ENCODE measurements at places on chromosomes 7 and 10. TPM values are rescaled to one million over a fixed set of nuclear protein-coding genes. Genes with fewer than 3 reads are reported as not detected.
A peak's percentile ranks its signal among the peaks of the same experiment; 100 is the strongest.

GRCh38 chr10:55224007-55224781 is 423.2 kb upstream of the PCDH15 start:
- H3K27me3 ChIP-seq = no peaks in the 10 kb centered on the region
- no peak overlapping the region for H3K27ac ChIP-seq
- no peak overlapping the region for H3K4me3 ChIP-seq
- no peak for DNase-seq
- peaks cover 2% of the 10 kb centered on the region for H3K4me1 ChIP-seq

DNA sequence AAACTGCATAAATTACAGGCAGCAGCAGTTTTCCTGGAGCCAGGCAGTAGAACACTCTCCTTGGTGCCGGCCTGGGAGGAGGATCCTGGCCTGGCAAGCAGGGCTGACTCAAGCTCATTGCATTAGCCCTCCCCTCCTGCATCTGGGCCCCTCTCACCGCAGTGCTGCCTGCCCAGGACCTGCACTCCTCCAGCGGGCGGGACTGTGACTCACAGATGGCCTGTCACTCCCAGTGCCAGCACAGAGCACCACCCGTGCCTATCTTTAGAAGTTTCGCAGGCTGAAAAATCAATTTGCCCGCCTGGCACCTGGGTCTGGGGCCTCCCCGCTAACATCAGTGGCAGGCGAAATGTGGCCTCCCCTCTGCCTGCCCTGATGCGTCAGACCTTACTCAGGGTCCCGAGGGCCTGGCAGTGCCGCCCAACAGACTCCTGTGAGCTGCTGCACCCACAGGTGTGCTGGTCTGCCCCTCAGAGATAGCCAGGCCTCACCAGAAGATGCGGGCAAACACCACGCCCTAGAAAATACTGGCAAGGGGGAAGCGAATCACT is 123.8 kb downstream of the KCNMA1 start:
- no peaks in the 10 kb centered on the region for H3K36me3 ChIP-seq
- H3K27me3 ChIP-seq = peaks cover 19% of the 10 kb centered on the region
- H3K4me3 ChIP-seq = no peak overlapping the region

DNA sequence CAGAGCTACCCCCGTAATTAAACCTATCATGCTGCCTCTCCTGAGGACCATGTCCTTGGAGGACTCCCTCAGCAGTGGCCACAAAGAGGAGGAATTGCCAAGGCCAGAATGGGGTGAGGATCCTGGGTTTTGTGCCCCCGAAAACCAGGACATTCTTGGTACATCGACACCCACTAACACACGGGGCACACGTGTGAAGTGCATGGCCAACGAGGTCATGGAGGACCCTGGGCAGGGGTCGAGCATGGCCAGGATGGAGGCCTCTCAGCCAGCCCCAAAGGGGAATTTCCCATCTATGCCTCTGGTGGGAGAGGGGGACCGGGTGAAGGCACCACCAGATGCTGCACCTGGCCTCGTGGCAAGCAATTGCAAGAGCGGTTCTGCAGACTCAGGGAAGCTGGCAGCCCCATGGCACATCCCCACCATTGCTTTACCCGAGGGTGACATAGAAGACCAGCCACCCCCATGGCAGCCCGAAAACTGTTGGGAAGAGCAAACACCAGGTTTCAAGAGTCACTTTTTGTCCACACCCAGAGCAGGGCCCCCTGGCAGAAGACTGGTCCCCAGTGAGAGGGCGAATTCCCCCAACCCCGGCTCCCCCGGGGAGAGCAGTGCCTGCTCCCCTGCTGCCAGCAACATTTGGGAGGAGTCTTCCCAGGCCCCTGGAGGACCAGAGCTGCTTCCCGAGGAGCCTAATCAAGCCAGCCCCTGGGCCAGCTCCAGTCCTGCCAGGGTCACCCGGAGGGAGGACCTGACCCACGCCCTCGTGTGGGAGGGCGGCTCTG is 26.4 kb downstream of the C10orf71 start:
- no peaks in the 10 kb centered on the region for H3K36me3 ChIP-seq
- no peak overlapping the region for H3K4me3 ChIP-seq
- H3K27ac ChIP-seq = no peak overlapping the region
- peaks cover 28% of the 10 kb centered on the region for H3K27me3 ChIP-seq
- no peaks in the 10 kb centered on the region for H3K4me1 ChIP-seq

DNA sequence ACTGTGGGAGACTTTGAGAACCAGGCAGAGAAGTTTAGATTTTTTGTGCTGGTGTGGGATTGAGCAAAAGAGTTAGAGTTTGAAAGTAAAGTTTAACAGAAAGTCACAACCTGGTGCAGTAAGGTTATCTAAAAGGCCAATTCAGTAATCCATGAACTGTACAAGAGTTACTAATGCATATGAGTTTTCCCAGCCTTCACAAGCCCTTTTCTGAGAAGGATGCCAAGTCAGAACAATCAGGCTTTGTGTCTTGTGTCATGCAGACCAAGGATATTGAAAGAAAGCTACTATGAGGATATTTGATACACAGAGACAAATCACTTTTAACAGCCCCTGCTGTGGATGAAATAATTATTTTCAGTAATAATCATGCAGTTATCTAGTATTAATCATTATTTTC is 68.8 kb upstream of the MYO3A start:
- no peaks in the 10 kb centered on the region for H3K27me3 ChIP-seq
- no peak overlapping the region for H3K4me3 ChIP-seq
- H3K27ac ChIP-seq = no peak overlapping the region
- DNase-seq = no peak

DNA sequence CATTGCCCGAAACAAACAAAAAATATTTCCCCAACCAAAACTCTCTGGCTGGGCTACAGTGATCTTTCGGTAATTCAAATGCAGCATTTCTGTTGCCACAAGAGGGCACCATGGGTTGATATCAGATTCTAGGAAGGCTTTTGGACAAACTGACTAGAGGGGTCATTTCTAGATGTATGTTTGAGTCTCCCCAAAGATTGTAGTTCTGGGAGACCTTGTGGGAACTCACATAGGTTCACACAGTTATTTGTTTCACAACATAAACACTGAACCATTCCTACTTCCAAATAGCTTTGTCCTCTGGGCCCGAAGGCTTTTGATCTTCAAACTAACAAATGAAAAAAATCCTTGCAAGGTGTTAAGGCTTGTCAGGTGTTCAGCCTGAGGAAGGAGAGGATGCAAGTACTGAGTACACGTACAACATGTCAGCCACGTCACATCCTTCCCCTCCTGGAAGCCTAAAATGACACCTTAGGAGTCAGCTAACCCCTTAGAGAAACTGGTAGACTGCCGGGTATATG is 37.0 kb upstream of the IL15RA start:
- H3K27ac ChIP-seq = no peak overlapping the region
- no peaks in the 10 kb centered on the region for H3K36me3 ChIP-seq
- H3K4me3 ChIP-seq = no peak overlapping the region
- peaks cover 2% of the 10 kb centered on the region for H3K4me1 ChIP-seq

DNA sequence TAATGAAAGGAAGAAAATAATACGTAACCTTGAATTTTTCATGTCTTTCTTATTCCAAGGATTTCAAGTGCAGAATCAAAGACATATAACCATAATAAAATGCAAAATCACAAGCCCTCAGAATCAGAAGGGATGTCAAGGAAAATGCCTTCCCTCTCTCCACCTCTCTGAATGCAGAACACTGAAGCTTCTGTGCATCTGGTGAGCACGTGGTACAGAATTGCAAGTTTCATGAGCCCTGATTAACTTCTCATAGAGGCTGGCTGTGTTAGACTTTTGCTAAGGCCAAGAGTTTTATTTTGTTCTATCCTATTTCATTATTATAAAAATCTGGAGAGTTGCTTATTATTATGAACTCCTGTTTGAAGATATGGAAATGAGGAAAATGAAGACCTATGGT is 533.7 kb upstream of the POM121L12 start:
- DNase-seq = no peak
- no peak overlapping the region for H3K4me3 ChIP-seq
- H3K27ac ChIP-seq = no peak overlapping the region
- H3K27me3 ChIP-seq = no peaks in the 10 kb centered on the region

DNA sequence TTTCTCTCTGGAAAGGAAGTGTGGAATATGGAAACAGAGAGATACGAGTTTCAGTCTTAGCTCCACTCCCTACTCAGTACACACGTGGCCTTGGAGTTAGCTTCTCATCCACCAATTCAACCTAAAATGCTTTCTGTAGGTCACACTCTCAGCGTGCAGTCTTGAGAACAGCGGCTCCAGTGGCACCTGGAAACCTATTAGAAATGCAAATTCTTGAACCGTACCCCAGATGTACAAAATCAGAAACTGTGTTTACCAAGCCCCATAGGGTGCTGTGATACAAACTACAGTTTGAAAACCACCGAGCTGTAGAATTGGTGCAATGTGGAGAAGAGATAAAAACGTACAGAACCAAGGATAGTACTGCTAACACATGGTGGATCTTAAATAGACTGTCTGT is 91.1 kb upstream of the SP4 start:
- no peak overlapping the region for H3K27ac ChIP-seq
- H3K4me3 ChIP-seq = no peak overlapping the region
- peaks cover 2% of the 10 kb centered on the region for H3K4me1 ChIP-seq

DNA sequence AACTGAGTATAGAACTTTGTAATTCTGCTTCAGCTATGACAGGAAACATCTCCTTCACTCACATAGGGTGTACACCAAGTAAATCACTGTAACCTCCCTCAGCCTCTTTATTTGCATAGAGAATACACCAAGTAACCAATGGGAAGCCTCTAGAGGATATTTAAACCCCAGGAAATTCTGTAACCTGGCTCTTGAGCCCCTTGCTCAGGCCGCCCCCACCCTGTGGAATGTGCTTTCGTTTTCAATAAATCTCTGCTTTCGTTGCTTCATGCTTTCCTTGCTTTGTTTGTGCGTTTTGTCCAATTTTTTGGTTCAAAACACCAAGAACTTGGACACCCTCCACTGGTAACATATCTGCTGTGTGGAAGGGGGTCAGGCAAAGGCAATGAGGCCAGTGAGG is 60.2 kb downstream of the CLRN3 start:
- no peak overlapping the region for H3K4me3 ChIP-seq
- DNase-seq = no peak
- H3K27ac ChIP-seq = peak overlapping the region; percentile 27
- no peaks in the 10 kb centered on the region for H3K36me3 ChIP-seq
- H3K27me3 ChIP-seq = peaks cover 25% of the 10 kb centered on the region

- no peak overlapping the region for H3K27ac ChIP-seq
- peaks cover 17% of the 10 kb centered on the region for H3K4me1 ChIP-seq
- H3K27me3 ChIP-seq = peaks cover 13% of the 10 kb centered on the region
- no peaks in the 10 kb centered on the region for H3K36me3 ChIP-seq
- H3K4me3 ChIP-seq = no peak overlapping the region
Measured at GRCh38 chr10:1297566-1298301, 241.5 kb downstream of the WDR37 start.

DNA sequence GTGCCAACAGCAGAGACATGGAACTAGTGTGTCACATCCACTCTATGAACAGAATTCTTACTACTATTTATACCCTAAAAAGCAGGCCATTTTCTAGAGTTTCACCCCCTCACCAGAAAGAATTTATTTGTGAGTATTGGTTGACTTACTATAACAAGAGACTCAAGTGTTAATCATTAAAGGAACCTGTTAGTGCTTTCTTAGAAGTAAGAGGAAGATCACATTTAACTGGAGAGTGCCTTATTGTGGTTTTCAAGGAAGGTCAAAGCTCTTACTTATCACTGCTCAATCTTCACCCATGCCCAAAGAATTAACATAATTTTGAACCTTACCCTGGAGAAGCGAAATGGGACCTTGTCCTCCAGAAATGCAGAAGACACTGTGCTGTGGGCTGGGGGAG is 169.3 kb upstream of the PRSS1 start:
- no peak overlapping the region for H3K4me3 ChIP-seq
- no peak for DNase-seq
- H3K4me1 ChIP-seq = peaks cover 8% of the 10 kb centered on the region
- H3K27ac ChIP-seq = no peak overlapping the region

DNA sequence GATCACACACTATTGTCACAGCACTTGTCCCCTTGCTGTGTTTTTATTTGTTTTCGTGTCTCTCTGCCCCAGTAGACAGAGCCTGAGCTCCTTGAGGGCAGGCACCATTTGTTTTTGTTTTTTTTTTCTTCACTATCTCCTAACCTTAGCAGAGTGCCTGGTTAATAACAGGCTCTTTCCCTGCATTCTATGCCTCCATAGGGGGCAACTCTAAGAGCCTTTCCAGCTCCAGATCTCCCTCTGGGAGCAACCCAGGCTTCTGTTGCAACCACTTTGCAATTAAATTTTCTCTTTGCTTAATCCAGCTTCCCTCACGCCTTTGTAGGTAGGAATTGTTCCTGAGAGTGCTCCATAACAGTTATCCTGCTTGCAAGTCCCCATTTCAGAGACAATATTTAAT is 148.4 kb downstream of the PLXDC2 start:
- H3K4me3 ChIP-seq = no peak overlapping the region
- H3K4me1 ChIP-seq = peaks cover 29% of the 10 kb centered on the region
- H3K27ac ChIP-seq = no peak overlapping the region
- H3K27me3 ChIP-seq = no peaks in the 10 kb centered on the region
- no peak for DNase-seq

Gene ETV1
- total RNA-seq = 27.3 TPM

Gene SORBS1
- 30.7 TPM for total RNA-seq

Gene TMEM270
- total RNA-seq = not detected

Gene CRPPA
- 3.8 TPM for total RNA-seq

Gene SLC26A5
- total RNA-seq = not detected
